Activated CD4-positive, alpha-beta T cell treated with anti-CD3 and anti-CD28 coated beads, Interleukin-2, Interleukin-6, amounts not matched to agents 100 ng/mL and 50 ng/mL, durations not matched to agents 16 hours and 8 hours (primary cell): ENCODE measurements at places on chromosomes 4 and X.

GRCh38 chr4:148067301-148067916 lies 335.5 kb downstream of the ARHGAP10 start:
- no peak for DNase-seq

DNA sequence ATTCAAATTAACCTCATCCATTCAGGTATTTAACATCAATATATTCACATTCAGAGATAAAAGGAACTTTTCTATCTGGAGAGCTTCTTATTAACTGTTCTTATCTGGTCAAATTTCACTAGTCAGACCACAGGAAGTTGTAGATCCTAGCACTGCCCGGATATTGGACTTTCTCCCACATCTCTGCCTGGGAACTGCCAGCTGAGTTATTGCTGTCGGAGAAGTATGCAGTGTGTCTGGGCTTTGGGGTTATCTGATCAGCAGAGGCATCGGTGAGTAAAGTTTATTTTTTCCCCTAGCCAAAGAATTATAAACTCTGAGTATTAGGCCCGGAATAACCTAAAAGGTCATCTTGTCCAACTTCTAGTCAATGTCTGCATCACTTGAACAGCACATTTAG lies 45.1 kb downstream of the OR13H1 start:
- no peak for DNase-seq

GRCh38 chr4:44147571-44148075 lies 301.0 kb downstream of the KCTD8 start:
- no peak for DNase-seq

GRCh38 chrX:9494771-9495170 lies 29.9 kb downstream of the TBL1X start:
- DNase-seq = no peak

- DNase-seq = no peak
Observed at GRCh38 chrX:111728096-111728495, 47.1 kb downstream of the ALG13 start.

DNA sequence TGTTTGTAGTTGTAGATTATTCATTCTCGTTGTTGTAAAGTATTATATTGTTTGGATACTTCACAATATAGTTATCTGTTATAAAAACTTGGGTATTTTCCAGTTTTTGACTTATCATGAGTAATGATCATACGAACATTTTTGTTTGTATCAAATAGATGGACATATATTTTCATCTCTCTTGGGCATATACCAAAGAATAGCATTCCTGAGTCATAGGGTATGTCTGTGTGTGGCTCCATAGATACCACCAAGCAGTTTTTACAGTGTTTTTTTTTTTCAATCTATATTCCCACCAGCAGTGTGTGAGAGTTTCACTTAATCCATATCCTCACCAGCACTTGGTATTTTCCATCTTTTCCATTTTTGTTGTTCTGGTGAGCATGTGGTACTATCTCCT lies 89.7 kb upstream of the RAB40AL start:
- no peak for DNase-seq

- peak; percentile 32 for DNase-seq
Observed at GRCh38 chrX:46642145-46642544, 68.6 kb downstream of the CHST7 start.

DNA sequence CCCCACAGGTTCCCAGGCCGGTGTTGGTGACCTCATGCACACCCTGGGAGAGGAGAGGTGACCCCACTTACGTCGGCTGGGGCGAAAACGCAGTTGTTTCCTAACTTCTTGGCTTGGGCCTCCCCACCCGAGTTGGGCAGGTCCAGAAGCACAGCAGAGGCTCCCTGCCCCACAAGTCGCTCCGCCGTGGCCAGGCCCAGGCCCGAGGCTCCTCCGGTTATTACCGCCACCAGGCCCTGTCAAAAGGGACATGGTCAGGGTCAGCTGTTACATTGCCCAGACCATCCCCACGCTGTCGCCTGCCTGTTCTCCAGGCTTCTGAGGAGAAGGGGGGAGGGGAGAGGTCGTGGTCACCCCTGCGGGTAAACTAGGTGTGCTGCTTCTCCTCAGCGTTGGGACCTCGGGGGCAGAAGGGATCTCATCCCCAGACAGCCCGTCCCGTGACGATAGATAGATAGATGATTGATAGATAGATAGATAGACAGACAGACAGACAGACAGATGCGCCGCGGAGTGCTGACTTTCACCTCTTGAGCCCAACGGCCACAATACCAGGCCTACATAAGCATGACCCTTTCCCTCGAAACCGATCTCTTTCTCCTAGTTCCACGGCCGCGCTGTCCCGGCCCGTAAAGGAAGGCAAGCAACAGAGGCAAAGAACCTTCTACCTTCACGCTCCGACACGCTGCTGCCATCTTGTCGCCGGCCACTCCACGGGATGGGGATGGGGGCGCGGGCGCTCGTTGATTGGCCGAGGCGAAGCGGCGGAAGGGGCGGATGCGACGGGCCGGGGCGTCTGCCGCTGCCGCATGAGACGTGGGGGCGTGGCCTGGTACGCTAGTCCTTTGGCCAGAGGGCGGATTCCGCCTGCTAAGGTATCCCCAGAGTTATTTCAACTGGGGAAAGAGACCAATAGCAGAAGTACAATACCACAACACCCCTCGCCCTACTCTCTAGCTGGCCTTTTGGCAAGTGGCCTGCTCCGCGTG lies at the start of gene HSD17B10:
Gene HSD17B10, minus strand, starts transcription at position 720 of the 989 bp plus-strand sequence. Its CDS starts 25 bp downstream, at position 695.
- peak; percentile 93 for DNase-seq

DNA sequence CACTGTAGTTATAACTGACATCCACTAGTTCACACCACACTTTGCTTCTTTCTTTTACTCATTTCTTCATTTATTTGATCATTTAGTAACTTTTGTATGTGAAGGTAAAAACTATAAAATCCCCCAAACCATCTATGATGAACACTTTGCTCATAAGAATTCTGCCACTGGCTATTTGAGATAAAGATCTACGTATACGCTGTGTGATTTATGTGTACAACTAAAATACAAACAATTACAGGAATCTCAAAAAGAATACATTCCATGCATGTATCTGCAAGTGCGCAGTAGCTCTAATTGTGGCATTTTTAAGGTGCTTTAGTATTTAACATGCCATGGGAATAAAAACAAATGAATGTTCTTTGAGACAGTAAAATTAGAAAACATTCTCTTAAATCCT lies 156.9 kb upstream of the NAP1L5 start:
- no peak for DNase-seq

- DNase-seq = no peak
Observed at GRCh38 chr4:179486570-179487335, 2044.5 kb upstream of the AGA start.

- DNase-seq = no peak
Observed at GRCh38 chr4:27398631-27399310, 538.1 kb downstream of the STIM2 start.

- DNase-seq = no peak
Observed at GRCh38 chrX:6159468-6159867, 69.2 kb downstream of the NLGN4X start.

DNA sequence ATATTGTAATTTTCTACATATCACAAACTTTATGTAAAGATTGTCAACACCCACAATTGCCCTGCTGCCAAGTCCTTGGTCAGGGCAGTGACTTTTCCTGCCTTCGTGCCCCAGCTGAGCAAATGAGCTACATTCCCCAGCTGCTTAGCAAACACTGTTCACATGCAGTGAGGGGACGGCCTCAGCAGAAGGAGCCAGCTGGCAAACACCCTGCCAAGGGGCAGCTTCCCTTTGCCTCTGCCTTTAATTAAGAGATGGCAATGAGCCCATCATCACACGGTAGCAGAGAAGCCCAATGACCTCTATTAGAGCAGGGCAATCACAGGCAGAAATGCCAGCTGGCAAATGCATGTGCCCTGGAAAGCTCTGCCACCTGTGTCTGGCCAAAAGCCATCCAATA lies 253.4 kb downstream of the EPHA5 start:
- no peak for DNase-seq

DNA sequence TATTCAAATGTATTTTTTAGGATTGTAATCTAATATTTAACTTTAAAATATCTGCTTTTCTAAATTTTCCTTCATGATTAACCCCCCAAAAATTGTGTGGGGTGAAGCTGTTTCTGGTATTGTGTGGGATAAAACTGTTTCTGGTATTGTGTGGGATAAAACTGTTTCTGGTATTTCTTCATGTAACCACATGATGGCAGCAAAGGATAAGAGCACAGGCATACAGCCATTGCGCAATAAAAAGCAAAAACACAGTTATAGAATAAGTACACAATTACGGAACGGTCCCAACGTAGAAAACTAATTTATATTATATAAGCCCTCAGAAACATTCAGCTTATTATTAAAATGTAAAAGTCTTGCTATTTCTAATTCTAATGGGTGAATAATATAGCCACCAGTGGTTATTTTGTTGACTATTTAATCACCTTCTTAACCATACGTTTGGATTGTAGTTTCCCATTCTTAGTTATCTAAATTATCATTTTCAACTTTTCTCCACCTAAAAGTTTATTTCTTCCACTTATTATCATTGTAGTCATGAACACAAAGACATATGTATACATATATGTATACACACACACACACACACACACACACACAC lies 333.9 kb upstream of the FSTL5 start:
- peak; percentile 51 for DNase-seq

DNA sequence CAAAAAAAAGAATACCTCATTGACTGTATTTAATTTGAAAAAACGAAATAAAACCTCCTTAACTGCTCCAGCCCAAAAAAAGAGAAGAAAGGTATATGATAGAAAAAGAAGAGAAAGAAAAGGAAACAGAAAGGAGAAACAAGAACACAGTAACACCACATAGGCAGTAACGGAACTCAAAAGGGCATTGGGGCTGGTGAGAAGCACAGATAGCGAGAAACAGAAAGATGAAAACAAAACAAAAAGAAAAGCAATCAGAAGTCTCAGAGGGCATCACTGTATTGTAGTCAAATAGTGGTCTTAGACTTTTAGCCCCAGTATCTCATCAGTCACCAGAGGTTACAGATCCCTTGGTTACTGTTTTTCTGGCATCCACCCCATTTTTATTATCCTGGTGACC lies 88.6 kb downstream of the NFKB1 start:
- DNase-seq = no peak

- DNase-seq = no peak
Observed at GRCh38 chr4:4289597-4289940, 385 bp downstream of the LYAR start.

GRCh38 chr4:52655506-52655905 lies 3.6 kb downstream of the USP46 start:
- DNase-seq = no peak

DNA sequence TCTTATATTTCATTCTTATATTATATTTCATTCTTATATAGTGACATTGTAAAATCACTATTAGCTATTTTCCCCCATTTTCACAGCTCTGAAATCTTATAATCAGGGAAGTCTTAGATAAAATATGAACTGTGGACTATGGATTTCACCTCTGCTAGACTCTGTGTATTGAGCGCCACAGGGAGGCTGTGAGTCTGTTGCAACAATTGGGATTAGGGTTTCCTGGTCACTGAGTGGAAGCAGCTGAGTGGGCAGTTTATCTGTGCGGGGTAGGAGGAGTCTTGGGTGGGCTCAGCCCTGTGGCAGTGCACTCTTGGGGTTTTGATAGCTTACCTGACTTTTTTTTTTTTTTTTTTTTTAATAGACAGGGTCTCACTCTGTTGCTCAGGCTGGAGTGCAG lies 249.5 kb downstream of the PTTG2 start:
- DNase-seq = no peak

- no peak for DNase-seq
Observed at GRCh38 chr4:181966104-181966551, 277.1 kb upstream of the TENM3 start.

DNA sequence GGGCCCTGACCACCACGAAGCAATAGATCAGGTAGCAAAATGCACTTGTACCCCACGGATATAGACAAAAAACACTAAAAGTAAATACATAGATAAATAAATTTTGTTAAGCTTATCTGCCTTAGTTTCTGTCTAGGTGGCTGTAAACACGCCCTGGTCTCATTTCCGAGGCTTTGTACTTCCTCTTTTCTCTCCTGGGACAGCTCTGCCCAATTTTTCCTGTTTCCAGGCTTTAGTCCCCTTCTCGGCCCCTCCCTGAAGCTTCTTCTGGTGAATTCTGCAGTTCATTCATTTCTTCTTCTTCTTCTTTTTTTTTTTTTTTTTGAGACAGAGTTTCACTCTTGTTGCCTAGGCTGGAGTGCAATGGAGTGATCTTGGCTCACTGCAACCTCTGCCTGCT lies 73.4 kb upstream of the STOX2 start:
- DNase-seq = no peak

GRCh38 chr4:17866810-17867209 lies 56.0 kb downstream of the NCAPG start:
- no peak for DNase-seq

DNA sequence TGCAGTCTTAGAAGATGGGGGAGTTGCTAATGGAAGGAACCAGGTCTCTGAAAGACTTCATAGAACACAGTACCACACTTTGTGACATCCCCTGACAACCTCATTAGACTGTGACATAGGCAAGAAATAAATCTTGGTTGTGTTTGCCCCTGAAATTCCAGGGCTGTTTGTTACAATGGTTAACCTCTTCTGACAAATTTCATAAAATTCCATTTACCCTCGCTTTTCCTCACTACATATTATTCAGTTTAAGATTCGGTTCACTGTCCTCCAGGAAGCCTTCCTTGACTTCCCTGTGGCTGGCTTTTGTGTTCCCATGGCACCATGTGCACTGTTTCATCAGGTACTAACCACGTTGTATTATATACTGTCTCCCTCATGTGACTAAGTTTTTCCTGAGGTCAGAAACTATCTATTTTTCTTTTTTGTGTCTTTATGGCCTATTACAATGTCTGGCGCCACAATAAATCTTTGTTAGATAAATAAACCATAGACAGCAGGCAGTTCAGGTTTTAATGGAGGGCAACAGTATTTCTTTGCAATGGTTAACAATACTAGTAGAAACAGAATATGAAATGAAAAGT lies 54.2 kb downstream of the ATXN3L start:
- no peak for DNase-seq

GRCh38 chrX:23435575-23435974 lies 100.9 kb downstream of the PTCHD1 start:
- no peak for DNase-seq

DNA sequence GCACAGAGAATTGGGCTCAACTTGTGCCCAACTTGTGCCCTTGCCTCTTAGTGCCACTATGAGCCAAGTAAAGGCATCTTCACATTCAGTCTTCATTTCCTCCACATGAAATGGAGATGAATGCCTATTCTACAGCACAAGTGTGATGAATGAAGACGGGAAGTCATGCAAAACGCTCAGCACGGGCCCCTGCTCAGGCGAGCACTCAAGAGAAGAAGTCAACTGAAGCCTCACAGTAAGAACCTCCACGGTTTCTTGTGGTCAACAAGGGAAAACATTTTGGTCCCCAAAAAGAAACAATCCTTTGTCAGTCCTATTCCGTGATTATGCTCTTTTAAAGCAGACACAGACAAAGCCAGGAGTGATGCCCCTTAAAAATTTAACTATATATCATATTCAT lies 87.0 kb downstream of the IRF2 start:
- no peak for DNase-seq

DNA sequence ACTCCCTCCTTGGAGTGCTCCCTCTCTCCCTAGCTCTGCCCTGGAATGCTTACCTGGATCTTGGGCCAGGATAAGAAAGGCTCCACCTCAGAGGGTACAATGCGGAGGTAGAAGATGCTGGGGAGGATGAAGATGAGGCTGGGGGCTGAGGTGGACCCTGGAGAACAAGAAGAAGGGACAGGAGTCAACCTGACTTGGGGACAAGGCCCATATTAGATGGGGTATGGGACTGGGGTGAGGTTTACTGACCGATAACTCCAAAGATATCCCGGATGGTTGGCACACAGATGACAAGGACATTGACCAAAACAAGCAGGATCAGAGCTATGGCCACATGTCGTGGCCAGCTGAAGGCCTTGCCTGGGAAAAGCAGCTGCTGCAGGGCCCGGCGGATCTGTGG lies 10.6 kb downstream of the SLC38A5 start:
- no peak for DNase-seq
